ENCODE measurements at places on chromosomes 7 and 10. TPM values are rescaled to one million over a fixed set of nuclear protein-coding genes. Genes with fewer than 3 reads are reported as not detected.

The SLC26A3 gene
- total RNA-seq, result not detected

The SHTN1 gene
- 19.4 TPM for total RNA-seq

The HOXA1 gene
- 0.44 TPM for total RNA-seq

The ASZ1 gene
- not detected for total RNA-seq

The CLRN3 gene
- not detected for total RNA-seq

The GPNMB gene
- total RNA-seq, result 110 TPM

The PTPN20 gene
- 10.0 TPM for total RNA-seq

The RFC2 gene
- total RNA-seq, result 17.9 TPM

The FAM13C gene
- 39.7 TPM for total RNA-seq

The PRPS1L1 gene
- total RNA-seq, result not detected

The ZNF804B gene
- 6.3 TPM for total RNA-seq

The OR6B1 gene
- total RNA-seq, result not detected

The OR2A12 gene
- total RNA-seq, result not detected

The CALML5 gene
- 3.3 TPM for total RNA-seq

The SLC18A3 gene
- total RNA-seq, result 1.3 TPM

The OPN1SW gene
- 35.2 TPM for total RNA-seq

The SLC26A4 gene
- total RNA-seq, result 0.60 TPM

The DRGX gene
- total RNA-seq, result 1.3 TPM

The LRIT1 gene
- 51.8 TPM for total RNA-seq

The FEZF1 gene
- 0.27 TPM for total RNA-seq

The HOXA2 gene
- total RNA-seq, result not detected

The C10orf143 gene
- 0.71 TPM for total RNA-seq

The CPA2 gene
- not detected for total RNA-seq

The MYO1G gene
- 1.0 TPM for total RNA-seq

The TMEM270 gene
- total RNA-seq, result not detected

The SMKR1 gene
- 1.3 TPM for total RNA-seq

The ASAH2B gene
- 6.3 TPM for total RNA-seq

The GRID2IP gene
- total RNA-seq, result not detected

The LGI1 gene
- 12.0 TPM for total RNA-seq

The FKBP14 gene
- 34.5 TPM for total RNA-seq

The DEPP1 gene
- total RNA-seq, result 40.9 TPM

The SFTPA1 gene
- total RNA-seq, result not detected

The PLAC9 gene
- total RNA-seq, result 43.8 TPM

The CLDN3 gene
- total RNA-seq, result 6.0 TPM

The DENND2A gene
- 54.6 TPM for total RNA-seq

The A1CF gene
- not detected for total RNA-seq

The FFAR4 gene
- total RNA-seq, result not detected

The HSPB1 gene
- total RNA-seq, result 70.6 TPM
